ENCODE measurements at places on chromosomes 12 and 14.
A peak's percentile ranks its signal among the peaks of the same experiment; 100 is the strongest.

DNA sequence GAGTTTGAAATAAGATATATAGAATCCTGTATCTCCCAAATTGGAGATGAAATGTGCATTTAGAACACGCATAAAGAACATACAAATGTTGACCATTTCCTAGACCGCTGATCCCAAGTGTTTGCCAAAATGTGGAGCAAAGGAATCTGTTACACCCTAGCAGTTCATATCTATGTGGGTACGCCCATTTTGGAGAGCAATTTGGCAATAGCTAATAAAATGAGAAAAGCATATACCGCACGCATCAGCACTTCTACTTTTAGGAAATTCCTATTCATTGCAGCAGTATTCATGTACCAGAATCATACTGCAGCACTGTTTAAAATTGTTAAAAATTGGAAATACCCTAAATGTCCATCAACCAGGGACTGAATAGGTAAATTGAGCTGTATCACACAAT, 937.8 kb downstream of the BCL11B start:
- no peak for DNase-seq

GRCh38 chr14:69260861-69261564, 1.1 kb downstream of the GALNT16 start:
- DNase-seq = peak; percentile 20

DNA sequence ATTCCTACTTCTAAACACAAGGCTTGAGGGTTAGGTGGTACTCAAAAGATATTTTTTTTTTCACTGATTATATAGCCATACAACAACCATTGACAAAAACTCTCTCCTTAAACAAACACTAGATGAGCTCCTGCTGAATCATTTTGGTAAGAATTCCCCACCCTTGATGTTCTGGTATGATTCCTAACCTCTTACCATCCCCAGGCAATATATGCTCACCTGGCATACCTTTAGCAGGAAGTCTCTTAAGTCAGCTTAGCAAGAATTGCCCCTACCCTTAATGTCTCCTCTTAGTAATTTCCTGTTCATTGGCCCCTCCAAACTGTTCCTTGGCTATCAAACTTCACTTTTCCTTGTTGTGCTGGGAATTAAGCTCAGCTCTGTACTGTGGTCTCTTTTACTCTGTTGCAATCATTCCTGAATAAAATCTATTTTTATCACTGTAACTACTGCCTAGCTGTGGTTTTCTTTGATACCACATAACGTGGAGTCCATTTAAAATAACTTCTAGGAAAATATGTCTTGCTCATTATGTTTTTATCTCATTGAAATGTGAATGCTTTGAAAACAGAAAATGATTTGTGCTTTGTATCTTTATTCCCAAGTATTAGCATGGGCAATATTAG, 712.6 kb downstream of the SLC16A7 start:
- no peak for DNase-seq

GRCh38 chr12:124577986-124578385, 10.6 kb upstream of the NCOR2 start:
- DNase-seq = no peak

DNA sequence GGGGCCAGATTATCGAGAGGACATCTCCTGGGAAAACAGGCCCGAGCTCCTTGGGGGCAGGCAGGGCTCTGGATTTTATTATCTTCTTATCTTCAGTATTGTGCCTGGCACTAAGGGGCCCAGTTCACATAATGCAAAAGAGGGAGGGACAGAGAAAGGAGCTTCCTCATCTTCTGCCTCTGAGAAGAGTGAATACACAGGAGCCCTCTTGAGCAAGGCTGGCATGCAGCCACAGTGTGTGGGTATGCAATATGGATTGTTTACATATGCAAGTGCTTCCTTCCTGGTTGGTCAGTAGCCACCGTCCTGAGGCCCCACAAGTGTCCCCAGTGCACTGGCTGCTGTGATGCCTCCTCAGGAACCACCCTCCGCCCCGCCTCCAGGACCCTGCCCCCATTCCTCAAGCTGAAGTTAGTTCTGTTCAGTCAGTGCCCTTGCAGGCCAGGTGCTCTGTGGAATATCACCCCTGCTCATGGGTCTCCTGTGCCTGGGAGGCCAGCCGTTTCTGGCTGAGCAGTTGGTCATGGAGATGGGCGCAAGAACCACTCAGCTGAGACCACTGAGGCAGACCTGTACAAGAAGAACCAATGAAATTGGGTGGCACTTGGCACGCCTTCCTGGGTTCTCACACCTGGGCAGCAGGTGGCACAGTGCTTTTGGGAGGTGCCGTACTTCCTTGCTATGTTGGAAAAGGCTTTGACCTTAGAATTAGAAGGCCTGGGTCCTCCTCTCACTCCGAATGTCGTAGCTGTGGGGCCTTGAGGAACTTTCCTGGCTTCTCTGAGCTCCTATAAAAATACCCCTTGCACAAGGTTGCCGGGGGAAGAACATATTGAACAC, 35.1 kb upstream of the ACTN1 start:
- DNase-seq = no peak
